GM23248 (cell line): ENCODE measurements at places on chromosomes 7 and 10.

DNA sequence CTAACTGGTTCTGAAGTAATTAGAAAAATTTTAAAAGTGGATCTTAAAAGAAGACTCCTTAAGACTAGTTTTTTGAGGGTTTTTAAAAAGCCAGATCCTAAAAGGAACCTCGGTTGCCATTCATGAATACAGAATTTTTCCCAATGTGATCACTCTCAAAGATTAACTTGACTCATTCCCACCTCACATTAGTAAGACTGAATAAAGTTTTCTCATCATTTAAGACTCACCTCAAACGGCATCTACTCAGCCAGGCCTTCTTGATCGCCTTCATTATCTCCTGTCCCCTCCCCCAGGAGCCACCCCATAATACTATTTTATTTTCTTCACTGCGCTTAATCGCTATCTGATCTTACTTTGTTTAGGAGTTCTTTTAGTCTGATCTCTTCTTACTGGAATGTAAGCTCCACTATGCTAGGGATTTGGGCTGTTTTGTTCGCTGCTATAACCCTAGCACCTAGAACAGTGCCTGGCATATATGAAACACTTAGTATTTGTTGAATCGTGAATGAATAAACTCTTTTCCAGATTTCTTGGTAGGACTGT is 55.9 kb upstream of the PCGF5 start:
- H3K4me1 ChIP-seq: peaks cover 7% of the 10 kb centered on the region; the same call in 1 of the 2 replicates
- no peaks in the 10 kb centered on the region for H3K36me3 ChIP-seq
- peak; percentile 66 for DNase-seq
- H3K27ac ChIP-seq: peak overlapping the region; percentile 89
- H3K27me3 ChIP-seq: no peaks in the 10 kb centered on the region

DNA sequence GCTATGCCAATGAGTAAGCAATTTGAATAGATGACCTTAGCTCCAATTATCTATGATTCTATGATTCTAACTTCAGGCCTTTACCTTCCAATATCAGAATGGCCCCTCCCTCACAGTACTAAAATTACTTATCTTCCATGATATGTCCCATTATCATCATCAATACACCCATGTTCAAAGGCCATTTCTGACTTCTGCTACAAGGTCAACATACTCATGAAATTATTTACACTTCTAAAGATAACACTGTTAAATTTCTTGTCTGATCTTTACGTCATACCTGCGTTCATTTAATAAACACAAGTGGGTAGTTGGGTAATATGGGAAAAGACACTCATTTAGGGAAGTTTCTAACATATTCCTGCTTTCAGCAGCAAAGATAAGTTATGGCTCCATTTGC is 21.2 kb downstream of the IMMP2L start:
- H3K4me3 ChIP-seq: no peak overlapping the region
- H3K4me1 ChIP-seq: no peaks in the 10 kb centered on the region
- H3K36me3 ChIP-seq: no peaks in the 10 kb centered on the region
- DNase-seq: no peak

GRCh38 chr10:14700546-14700945 is 74.2 kb downstream of the FAM107B start:
- H3K27me3 ChIP-seq: peaks cover 12% of the 10 kb centered on the region; the same call in 1 of the 2 replicates
- H3K4me1 ChIP-seq: peaks cover 10% of the 10 kb centered on the region
- H3K36me3 ChIP-seq: no peaks in the 10 kb centered on the region
- no peak overlapping the region for H3K4me3 ChIP-seq
- H3K27ac ChIP-seq: no peak overlapping the region

- DNase-seq: no peak
- no peaks in the 10 kb centered on the region for H3K27me3 ChIP-seq
- no peaks in the 10 kb centered on the region for H3K4me1 ChIP-seq
These were observed 137.9 kb downstream of the ELFN1 start for GRCh38 chr7:1807821-1808600.

DNA sequence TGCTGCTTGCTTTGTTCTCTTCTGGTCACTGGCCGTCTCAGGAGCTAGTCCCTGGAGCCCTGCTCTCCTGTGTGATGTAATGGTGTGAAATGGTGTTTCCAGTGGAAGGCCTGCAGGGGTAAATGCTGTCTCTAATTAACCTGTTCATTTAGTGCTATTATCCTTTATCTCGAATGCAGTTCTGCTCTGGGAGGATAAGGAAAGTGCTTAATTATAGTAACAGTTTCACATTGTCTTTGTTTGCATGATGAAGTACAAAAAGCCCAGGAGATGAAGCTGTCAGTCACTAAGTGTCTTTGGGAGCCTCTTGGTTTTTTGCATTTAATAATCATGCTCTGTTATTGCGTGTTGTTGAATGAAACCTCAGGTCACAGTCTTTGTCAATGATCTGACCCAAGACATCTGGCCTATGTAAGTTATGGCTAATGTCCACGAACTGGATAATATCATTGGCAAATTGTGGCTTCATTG is 755.3 kb upstream of the GALNT17 start:
- H3K27ac ChIP-seq: no peak overlapping the region
- H3K27me3 ChIP-seq: no peaks in the 10 kb centered on the region
- no peak for DNase-seq
- peaks cover 20% of the 10 kb centered on the region for H3K4me1 ChIP-seq

DNA sequence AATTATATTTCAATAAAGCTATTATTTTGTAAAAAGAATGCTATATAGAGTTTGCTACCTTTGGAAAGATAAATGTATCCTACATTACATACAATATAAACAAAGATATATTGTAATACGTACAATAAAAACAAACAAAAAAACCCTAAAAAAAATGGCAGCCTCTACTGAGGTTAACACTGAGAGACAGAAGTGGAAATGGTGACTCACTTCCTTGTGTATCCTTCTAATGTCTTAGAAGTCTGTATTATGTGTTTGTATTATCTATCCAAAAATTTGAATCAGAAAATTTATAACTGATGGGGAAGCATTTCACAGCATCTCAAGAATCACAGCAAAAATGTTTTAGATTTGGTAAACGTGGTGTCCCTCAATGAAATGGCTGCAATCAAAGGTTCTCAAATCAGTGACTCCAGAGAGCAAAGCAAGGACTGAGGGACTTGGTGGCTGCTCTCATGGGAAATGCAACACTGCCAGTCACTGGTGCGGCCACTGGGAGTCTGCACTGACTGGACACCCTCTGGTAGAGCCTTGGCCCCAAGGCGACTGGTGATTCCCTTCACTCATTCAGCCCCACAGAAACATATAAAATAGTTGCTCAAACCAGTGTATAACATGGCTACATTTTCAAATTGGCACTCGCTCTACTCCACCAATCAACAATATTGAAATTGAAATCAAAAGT is 53.8 kb downstream of the PANK1 start:
- no peak overlapping the region for H3K4me3 ChIP-seq
- H3K27ac ChIP-seq: no peak overlapping the region
- peak; percentile 32 for DNase-seq

DNA sequence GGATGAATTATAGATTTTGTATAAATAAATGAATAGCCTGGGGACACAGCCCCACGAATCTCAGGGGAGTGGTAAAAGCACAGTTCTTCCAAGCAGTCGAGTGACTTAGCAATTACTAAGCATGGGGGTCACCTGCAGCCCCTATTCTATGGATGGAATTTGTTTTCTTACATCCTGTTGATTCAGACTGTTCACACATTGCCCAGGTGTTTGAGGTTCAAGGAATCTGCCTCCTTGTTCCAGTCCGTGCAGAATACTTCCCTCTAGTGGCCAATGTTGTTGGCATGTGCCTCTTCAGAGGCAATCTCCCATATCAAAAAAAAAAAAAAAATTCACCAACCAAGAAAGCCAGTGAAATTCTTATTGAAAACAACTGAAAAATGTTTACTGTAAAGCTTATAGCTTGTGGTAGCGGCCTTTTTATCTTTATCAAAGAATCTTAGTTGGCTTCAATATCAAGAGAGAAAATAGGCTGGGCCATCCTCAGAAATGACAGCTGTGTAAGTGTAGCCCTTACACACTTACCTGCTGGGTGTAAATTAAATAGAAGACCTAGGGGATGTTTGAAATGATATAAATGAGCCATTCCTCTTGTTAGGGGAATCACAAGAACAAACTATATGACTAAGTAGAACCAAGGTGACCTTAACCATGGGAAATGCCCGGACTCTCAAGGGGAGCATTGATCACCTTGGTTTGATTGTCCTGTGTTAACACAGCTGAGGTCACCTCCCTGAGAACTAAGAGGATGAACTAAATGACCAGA is 7.8 kb downstream of the LIPM start:
- no peaks in the 10 kb centered on the region for H3K36me3 ChIP-seq
- DNase-seq: peak; percentile 76
- H3K27ac ChIP-seq: no peak overlapping the region
- H3K4me1 ChIP-seq: peaks cover 2% of the 10 kb centered on the region; the same call in 1 of the 2 replicates
- H3K4me3 ChIP-seq: no peak overlapping the region

GRCh38 chr10:64115471-64115870 is 594.3 kb downstream of the REEP3 start:
- H3K27ac ChIP-seq: no peak overlapping the region
- H3K36me3 ChIP-seq: no peaks in the 10 kb centered on the region
- H3K4me1 ChIP-seq: no peaks in the 10 kb centered on the region
- H3K27me3 ChIP-seq: no peaks in the 10 kb centered on the region
- no peak for DNase-seq
- H3K4me3 ChIP-seq: no peak overlapping the region
